Putamen (tissue), 1 donor: ENCODE measurements at places on chromosomes 6 and 20.

- DNase-seq = no peak
These were observed 129.1 kb downstream of the TNFRSF21 start for GRCh38 chr6:47180633-47181032.

DNA sequence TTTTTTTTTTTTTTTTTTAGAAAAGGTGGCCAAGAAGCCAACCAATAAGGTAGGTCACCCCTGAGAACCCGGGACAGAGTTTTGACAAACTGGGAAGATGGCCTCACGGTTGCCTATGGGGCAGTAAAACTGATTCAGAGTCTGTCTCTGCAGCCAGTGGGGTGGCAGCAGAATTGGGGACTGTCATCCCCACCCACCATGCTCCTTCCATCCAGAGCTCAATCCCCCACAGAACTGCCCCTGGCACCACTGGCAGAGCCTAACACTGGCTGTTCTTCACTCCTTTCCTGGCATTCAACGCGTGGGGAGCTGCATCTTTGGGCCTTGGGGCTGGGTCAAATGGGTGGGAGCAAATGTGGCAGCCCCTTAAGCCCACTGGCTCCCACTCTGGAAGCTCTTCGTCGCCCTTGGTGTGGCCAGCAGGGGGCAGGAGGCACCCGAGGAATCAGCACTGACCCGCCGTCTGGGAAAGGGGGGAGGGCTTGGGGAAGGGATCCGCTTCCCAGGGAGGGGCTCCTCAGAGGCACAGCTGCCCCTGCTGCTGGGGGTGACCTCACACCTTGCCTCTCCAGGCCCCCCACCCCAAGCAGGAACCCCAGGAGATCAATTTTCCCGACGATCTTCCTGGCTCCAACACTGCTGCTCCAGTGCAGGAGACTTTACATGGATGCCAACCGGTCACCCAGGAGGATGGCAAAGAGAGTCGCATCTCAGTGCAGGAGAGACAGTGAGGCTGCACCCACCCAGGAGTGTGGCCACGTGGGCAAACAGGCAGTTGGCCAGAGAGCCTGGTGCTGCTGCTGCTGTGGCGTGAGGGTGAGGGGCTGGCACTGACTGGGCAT is 10.4 kb downstream of the CD40 start:
- DNase-seq = no peak

GRCh38 chr6:17930321-17930993 is 57.0 kb downstream of the KIF13A start:
- DNase-seq = no peak

GRCh38 chr20:62739067-62739466 is 30.4 kb downstream of the NTSR1 start:
- DNase-seq = no peak

DNA sequence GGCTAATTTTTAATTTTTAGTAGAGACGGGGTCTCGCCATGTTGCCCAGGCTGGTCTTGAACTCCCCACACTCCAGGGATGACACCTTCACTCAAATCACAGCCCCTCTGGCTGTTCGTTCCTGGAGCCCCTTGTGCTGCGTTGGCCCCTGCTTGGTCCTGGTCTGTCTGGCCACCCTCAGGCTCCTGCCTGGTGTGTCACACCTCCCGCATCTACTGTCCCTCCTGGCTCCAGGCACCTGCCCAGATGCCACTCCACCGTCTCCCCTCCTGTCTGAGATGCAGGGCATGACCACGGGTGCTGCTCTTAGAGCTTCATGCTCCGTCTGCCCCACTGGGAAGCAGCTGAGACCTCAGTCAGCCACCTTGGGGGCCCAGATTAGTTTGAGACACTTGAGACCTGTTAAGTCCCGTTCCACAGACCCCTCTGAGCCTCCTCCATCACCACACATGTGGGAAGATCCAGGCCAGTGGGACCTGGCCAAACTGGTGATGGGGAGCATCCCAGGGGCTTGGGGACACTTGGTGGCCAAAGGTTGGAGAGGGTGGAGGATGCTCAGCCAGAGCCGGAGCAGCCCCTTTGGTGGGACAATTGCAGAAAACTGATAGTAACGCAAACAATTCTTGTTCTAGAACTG is 21.9 kb upstream of the NPBWR2 start:
- DNase-seq = no peak

- peak; percentile 9 for DNase-seq
These were observed at the start of gene TXLNB for GRCh38 chr6:139291813-139292619. Gene TXLNB, minus strand, starts transcription at chr6:139291998. Its CDS starts 3,099 bp downstream, at chr6:139288899.

DNA sequence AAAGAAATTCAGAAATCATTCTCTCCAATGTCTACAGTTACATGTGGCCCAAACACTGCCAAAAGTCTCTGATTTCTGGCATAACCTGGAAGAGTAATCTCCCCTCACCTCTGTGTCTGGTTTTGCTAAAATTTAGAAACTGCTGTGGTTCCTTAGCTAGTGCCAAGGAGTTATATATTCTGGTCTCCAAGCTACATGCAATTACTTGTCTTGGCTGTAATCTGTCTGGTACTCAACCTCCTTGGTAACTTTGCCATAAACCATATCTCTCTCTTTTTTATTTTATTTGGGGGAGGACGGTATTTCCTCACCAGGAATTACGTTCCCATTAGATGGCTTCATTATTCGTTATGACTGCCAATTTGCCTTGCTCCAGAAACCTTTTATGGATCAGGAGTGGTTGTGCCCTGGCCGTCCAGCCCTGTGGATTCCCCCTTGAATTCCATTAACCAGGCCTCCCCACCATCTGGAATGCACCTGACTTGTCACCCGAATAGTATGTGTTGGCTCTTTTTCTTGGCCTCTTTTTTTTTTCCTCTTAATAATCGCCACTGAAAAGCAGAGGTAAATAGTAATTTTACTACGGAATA is 400.0 kb downstream of the CD83 start:
- DNase-seq = no peak

DNA sequence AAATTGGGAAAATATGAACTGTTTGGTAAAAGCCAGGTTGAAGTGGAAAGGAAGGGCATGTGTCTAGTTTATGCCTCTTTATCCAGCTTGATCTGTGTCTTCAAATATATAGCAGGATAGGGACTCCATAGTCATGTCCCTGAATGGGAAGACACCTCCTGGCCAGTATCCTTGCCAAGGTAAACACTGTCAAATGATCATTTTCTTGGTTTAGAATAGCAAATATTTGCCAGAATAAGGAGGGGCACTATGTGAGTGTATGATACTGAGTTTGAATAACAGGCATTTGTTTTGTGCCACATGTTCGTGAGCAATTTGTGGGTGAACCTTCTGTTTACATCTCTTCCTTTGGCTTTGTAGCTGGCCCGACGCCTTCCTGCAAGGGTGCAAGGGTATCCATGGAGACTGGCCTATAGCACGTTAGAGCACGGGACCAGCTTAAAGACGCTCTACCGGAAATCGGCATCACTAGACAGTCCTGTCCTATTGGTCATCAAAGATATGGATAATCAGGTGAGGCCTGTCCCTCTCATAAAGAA is 34.2 kb upstream of the HINT3 start:
- DNase-seq = no peak

DNA sequence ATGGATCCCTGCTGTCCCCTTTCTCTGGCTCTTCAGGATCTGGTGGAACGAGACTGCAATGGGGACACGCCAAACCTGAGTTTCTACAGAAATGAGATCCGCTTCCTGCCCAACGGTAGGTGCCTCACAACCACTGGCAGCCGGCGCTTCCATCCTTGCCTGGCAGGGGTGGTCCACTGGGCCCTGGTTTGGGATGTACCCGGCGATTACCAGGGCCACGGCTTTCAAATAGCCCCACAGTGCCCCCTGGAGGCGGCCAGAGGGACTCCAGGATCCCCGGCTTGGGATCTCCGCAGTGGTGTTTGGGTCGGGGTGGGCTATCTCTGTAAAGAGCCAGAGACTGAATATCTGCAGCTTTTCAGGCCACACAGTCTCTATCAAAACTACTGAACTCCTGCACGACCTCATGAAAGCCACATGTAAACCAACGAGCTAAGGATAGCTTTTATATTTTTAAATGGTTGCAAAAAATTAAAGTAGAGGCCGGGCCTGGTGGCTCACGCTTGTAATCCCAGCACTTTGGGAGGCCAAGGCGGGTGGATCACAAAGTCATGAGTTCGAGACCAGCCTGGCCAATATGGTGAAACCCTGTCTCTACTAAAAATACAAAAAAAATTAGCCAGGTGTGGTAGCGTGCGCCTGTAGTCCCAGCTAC is 3.7 kb downstream of the OGFR start:
- DNase-seq = no peak

DNA sequence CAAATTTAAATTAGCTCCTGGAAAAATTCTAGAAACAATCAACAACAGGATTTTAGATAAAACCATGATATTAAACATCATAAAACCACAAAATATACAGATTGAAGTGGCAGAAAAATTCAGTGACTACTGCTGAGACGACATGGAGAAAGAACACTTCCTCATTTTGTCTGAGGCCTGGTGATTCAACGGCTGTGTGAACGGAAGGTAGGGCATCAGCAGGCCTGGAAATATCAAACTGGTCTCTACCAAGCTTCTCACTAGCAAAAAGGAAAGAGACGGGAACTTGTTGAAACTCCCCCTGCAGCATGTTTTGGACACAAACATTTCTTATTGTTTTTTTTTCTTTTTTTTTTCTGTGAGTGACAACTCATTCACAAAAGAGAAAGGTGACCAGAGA is 58.0 kb upstream of the AHI1 start:
- no peak for DNase-seq

DNA sequence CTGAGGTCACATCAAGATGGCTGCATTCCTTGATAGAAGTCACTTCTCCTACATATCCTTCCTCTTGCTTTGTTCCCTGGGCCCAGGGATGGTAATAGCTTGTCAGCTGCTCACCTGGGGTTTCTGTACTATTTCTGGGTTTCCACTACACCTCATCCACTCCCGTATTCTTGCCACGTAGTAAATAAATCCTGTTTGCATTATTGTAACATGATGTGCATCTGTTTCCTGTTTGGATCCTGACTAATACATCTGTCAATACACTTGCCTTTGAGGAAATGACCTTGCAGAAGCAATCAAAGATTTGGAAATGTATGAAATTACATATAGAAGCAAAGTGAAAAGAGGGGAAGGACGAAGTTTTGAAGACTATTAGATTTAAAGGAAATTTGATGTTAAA is 619.0 kb downstream of the PHF3 start:
- no peak for DNase-seq

GRCh38 chr6:163839296-163839695 is 424.8 kb downstream of the QKI start:
- no peak for DNase-seq

- DNase-seq = no peak
These were observed 615.4 kb downstream of the MAFB start for GRCh38 chr20:40073535-40074111.

- no peak for DNase-seq
These were observed 194.2 kb upstream of the CNR1 start for GRCh38 chr6:88360203-88360797.

- no peak for DNase-seq
These were observed 298.6 kb downstream of the CDH26 start for GRCh38 chr20:60256811-60257210.

- DNase-seq = no peak
These were observed 48.6 kb downstream of the TPD52L1 start for GRCh38 chr6:125201961-125202729.

- DNase-seq = no peak
These were observed 86.1 kb upstream of the MYLIP start for GRCh38 chr6:16042751-16043150.

- no peak for DNase-seq
These were observed 190.0 kb upstream of the COL21A1 start for GRCh38 chr6:56437171-56437900.

GRCh38 chr6:27161946-27162603 is 85.4 kb upstream of the PRSS16 start:
- DNase-seq = peak; percentile 49

GRCh38 chr6:138310821-138311220 is 66.9 kb upstream of the SMIM28 start:
- DNase-seq = no peak

DNA sequence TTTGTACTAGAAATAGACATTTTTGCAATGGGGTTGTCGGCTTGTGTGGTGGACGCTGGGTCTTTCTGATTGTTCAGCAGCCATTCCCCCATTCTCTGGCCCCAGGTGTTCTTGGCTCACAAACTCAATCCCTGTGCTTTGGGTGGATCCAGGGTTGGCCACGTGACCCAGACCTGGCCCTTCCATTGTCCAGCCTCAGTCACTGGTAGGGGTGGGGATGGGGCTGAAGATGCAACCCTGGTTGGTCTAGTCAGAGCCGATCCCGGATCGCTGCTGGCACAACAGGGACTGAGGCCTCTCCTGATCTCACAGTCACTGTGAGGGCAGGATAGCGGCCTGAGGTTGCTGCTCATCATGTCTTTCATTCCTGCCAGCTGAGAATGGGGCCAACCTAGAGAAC is 365.3 kb upstream of the SULF2 start:
- no peak for DNase-seq

GRCh38 chr6:34247481-34248197 is 1.2 kb downstream of the SMIM29 start:
- no peak for DNase-seq

DNA sequence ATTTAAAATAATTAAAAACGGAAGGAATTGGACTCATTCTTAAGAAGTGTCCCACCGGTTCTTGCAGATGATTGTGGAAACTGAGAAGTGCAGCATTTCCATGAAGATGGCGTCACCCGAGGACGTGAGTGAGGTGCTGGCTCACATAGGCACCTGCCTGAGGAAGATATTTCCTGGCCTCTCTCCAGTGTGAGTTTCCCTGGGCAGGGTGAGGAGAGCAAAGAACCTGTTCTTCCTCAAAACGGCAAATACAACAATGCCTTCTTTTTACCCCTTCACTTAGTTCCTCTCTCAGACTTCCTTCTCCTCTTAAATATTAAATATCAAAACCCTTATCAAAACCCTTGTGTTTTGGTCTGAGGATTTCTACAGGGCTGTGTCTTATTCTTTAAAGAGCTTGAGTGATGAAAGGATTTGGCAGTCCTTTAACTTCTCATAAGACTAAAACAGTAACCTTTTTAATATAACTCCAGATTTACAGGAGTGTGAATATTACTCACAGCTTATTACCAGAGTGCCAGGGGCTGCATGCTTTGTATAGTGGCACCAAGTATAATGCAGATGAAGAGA is 156.3 kb downstream of the CARMIL1 start:
- no peak for DNase-seq

GRCh38 chr20:17972121-17972520 is 3.3 kb downstream of the MGME1 start:
- no peak for DNase-seq

DNA sequence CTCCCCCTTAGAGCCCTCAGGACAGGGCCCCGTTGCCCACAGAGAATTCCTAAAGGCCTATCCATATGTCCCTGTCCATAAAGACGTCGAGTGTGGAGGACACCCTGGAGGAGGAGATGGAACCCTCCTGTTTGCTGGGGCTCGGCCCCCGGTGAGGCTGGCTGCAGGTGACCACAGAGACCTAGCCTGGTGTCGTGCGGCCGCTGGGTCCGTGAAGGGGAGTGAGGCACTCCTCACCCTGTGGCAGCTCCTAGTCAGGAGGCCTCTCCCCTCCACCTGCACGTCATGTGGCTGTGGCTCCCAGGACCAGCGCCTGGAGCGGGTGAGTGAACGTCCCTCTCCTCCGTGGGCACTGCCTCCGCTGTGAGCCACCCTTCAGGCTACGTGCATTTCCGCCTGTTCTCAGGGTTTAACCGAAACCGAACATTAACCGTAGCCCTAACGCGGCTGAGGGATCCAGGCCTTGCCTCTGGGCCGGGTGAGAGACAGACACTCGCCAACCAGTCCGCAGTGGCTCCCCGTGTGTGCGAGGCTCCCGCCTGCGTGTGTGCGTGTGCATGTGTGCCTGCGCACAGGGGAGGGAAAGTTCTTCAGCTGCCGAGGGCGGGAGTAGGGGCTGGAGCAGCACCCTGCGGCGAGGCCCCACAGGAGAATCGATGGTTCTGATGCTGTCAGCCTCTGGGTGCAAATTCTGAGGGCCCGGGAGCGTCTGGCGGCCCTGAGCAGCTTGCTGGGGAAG is 5.9 kb upstream of the TCEA2 start:
- DNase-seq = no peak

- DNase-seq = no peak
These were observed 104.6 kb downstream of the DTD1 start for GRCh38 chr20:18692447-18692846.
